Central memory CD8-positive, alpha-beta T cell (primary cell): ENCODE measurements at places on chromosomes 1 and 21.

- DNase-seq, result no peak
Measured at GRCh38 chr21:29642551-29643245, 297.1 kb downstream of the GRIK1 start.

DNA sequence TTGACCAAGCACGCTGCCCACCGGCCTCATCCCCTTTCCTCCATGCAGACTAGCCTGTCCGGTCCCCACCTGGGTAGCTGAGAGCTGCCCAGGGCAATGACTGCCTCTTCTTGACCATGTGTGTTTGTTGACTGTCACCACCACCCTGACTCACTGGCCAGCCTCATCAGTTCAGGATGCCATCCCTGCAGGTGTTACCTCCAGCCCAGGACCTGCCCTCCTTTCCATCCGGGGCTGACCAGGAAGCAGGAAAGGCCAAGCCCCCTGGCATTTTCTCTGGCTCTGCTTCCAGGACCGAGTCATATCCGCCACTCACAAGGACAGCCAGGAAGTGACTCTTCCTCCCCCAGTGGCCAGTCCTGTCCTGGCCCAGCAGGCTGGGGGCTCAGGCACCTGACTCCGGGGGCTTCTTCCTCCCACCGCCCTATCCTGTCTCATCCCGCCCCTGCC, 17.1 kb downstream of the EPHA2 start:
- DNase-seq, result no peak

GRCh38 chr1:208369045-208369444, 124.9 kb upstream of the PLXNA2 start:
- DNase-seq, result no peak

DNA sequence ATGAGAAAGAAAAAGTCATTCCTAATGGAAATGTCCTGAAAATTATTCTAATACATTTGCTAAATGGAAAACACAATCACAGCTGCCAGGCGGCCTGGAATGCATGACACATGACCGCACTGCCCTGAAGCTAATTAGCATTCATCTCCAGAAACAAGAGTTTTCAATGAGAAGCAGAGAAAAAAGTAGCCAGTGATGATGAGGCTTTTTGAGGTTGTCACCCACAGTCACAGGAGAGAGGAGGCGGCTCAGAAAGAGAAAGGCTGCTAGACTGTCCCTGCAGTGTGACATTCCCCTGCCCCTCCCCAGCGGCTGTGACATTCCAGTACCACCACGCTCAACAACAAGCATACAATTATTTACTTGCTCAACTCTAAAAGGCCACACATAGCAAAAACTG, 122.9 kb upstream of the KRTAP19-8 start:
- no peak for DNase-seq

GRCh38 chr21:32190493-32191144, 88.2 kb downstream of the MIS18A start:
- no peak for DNase-seq

GRCh38 chr1:89363638-89364536, at the start of gene GBP6:
Gene GBP6 (plus strand): TSS chr1:89364059. CDS start chr1:89368552, 4,493 bp downstream.
- no peak for DNase-seq

DNA sequence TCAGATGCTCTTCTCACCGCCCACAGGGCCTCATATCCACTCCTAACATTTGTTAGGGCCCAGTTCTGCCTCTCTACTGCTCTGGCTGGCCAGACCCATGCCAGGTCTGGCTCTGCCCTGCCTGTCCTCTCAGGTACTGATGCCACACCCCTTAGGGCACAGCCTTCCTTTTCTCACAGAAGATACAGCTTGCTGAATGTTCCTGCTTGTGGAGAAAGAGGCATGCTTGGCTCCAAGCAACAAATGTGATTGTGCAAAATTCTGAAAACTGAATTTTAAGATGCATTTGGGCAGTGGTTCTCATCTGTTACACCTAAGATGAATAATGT, 178.1 kb downstream of the TGFBR3 start:
- DNase-seq, result no peak

DNA sequence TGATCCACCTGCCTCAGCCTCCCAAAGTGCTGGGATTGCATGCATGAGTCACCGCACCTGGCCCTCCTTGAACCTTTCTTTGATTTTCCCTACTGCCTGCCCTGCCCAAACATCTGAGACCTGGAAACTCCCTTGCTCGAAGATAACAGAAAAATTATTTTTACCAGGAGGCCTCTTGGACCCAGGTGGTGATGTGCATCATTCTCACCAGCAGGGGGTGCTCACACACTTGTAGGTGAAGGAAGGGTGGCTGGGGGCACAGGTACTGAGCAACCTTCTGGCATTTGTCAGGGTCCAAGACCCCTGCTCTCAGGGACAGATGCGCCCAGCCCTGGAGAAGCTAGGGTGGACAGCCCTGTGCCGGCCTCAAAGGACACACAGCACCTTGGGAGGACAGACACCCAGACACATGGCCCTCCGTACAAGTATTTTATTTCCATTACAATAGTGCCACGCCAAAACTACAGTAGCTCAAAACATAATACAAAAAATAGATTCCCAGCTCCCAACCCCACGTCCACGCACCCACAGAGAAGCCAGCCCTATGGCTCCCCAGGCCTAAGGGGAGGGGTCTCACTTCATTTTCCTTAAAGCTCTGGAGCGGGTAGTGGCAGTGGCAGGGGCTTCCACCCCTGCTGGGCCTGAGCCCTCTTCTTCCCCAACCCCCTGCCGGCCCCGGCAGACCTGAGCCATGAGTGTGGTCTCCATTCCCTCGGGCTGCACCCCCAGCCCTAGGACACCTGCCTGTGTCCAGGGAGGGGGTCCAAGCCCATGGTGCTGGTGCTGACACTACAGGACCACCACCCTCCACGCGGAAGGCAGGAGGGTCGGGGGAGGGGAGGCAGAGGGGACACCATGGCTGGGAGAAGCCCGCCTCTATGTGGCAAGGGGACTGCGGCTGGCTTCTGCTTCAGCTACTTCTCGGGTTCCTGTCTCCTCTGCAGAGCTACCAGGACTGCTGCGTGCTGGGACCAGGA, 40.4 kb upstream of the EIF4G3 start:
- DNase-seq, result peak; percentile 51

DNA sequence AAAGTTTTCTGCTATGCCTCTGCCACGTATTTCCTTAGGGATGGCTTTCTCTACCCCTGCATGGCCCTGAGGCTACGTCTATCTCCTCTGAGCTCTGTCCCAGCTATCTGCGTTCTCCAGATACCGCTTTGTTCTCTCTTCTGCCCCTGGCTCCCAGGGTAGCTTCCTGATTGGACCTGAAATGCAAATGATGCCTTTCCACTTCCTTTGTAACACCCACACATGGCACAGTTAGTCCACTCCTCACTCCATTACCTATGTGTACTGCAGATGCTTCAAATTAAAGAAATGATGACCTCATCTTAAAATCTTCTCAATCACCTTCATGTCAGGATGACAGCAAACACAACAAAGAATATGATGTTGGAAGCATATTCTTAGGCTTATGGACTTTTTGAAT, 138.6 kb upstream of the POGK start:
- no peak for DNase-seq

DNA sequence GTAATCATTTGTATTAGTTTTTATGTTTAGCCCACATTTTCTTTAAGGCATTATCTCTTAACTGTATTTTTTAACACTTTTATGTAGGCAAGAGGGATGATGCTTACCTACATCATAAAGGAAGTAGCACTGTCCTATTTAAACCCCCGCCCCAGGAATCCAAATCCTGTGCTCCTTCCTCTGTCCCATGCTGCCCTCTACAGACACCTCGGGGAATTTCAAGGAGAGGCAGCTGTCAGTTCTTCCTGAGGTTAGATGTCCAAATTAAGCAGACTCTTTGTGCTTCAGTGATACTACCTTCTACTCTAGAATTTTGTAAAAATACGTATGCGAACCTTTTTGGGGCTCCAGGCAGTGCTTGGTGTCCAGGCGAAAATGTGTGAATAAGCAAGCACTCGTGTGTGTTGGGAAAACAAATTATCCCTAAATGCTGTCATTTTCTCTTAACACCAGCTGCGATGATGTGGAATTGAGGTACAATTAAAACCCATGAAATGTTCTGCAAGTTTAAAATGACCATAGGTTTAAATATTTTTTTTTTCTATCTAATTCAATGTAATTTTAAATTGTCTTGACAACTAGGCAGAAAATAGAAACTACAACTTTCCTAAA, 19.2 kb downstream of the CRCT1 start:
- DNase-seq, result no peak

- no peak for DNase-seq
Measured at GRCh38 chr1:153760440-153760839, 14.8 kb upstream of the SLC27A3 start.

GRCh38 chr1:217369271-217369981, 261.5 kb downstream of the GPATCH2 start:
- no peak for DNase-seq

- DNase-seq, result no peak
Measured at GRCh38 chr1:2130871-2131289, 63.7 kb downstream of the FAAP20 start.

- DNase-seq, result no peak
Measured at GRCh38 chr1:22112554-22112953, 30.3 kb downstream of the WNT4 start.

GRCh38 chr21:41726970-41727783, 39.7 kb downstream of the RIPK4 start:
- DNase-seq, result no peak

DNA sequence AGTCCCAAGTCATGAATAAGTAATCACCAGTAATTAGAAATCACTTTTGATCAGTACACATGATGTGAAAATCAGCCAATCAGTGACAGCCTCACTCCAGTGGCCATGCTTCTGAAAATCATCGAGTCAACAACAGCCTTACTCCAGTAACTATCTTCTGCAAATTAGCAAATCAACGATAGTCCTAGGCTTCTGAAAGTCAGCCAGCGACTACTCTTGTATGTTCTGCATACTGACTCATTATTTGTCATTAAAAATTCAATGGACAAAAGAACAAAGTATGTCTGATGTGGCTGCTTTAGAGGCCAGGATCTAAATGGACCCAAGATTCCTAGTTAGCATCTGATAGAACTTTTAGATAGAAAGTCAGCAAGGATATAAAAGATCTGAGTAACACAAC, 102.5 kb downstream of the GPR52 start:
- no peak for DNase-seq

DNA sequence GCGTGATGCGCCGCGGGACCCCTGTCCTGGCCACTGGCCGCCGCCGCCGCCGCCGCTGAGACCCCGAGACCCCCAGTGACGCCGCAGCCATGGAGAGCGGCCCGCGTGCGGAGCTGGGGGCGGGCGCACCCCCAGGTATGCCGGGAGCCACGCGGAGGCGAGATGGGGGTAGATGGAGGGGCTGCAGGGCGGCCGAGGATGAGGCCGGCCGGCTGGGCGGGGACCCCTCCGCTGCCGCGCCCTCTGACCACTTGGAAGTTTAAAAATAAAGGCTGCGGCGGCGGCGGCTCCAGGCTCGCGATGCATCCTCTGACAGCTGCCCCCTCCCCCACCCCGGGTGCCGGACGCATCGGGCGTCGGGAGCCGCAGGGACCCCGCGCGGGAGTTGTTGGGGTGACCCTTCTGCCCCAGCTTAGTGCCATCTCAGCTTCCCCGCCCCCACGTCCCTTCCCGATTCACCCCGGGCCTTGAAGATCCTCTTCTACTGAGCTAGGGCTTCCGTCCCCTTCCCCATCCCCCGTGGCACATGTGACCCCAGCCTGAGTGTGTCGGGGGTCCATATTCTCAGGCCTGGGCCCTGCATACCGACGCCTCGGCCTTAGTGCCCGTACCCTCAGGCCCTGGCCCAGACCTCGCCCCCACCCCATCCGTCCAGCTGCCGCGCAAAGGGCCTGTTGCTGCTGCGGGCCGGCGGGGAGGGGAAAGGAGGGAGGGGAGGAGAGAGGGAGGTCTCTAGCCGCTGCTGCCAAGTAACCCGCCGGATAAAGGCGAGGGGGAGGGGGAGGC, 562 bp downstream of the MAP7D1 start:
- DNase-seq, result no peak

DNA sequence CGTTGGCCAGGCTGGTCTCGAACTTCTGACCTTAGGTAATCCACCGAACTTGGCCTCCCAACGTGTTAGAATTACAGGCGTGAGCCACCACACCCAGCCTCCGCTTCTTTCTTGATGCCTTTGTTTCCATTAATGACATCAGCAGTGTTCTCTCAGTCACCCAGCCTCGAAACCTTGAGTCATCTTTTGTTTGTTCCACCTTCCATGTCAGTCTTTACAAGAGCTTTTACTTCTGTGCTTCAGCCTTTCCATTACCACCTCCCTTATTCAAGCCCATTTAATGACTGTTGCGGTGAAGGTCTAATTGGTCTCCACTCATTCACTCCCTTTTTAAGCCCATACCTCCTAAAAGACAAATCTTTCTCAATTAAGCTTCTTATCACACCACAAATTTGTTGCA, 146.6 kb upstream of the ADGRL2 start:
- no peak for DNase-seq

GRCh38 chr1:201515062-201515750, 8.3 kb upstream of the CSRP1 start:
- no peak for DNase-seq

DNA sequence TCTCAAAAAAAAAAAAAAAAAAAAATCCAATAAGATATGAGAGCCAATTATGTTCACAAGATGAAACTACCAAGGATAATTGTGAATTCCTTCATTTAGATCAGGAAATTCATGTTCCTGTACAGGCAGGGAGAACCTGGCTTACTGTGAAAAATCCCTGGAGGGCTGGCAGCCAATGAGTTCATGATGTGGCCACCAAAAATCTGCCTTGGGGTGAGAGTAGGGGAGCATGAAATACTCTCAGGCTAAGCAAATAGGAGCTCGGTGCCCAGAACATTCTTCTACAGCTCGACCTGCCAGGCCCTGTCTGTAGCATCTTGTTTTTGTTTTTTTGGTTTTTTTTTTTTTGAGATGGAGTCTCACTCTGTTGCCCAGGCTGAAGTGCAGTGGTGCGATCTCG, 50.1 kb downstream of the PIK3CD start:
- no peak for DNase-seq

DNA sequence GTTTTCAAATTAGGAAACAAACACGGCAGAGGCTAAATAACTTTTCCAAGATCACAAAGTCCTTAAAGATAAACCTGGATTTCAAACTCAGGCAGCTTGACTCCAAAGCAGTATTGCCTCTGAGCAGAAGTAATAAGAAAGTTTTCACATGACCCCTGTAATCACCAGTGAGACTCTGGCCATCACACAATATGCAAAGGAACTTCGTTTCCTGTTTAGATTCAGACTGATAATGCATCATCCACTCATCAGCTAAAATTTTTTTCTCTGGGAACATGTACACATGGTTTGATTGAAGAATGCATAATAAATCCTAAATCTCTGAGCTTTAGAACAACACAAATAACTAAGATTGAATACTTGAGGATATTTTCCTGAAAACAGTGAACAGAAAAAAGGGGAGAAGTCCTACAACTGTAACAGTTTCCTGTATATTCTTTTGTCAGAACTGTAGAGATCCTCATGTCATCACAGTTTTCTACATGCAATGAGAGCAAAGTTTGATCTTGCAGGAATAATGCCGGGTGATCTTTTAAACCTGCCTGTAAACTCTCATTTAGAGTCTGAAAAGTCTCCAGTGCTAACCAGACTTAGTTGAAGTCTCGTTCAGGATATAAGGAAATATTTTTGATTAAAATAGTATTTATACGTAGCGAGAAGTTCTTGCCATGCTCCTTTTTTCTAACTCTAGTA, 225.3 kb downstream of the SPATA17 start:
- DNase-seq, result no peak

- DNase-seq, result no peak
Measured at GRCh38 chr1:196501760-196502428, 106.3 kb downstream of the KCNT2 start.

- no peak for DNase-seq
Measured at GRCh38 chr1:46552357-46553237, 1.1 kb upstream of the KNCN start.

- no peak for DNase-seq
Measured at GRCh38 chr1:172180501-172181285, 239.8 kb upstream of the C1orf105 start.
